ENCODE measurements at places on chromosomes 4 and X.

DNA sequence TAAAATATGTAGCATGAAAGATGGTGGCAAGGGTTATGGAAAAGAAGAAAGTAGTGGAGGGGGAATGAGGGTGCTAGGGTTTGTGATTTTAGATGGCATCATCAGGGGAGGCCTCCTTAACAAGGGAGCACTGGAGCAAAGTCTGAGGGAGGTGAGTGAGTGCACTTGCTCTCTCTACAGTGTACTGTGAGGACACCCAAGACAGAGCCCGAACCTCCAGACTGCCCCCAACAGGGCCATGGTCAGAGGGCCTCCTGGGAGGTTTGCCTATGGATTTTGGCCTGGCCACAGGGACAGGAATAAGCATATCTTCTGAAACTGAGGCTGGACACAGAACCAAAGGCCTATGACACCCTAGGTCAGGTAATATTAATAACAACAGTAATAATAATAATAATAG lies 21.4 kb upstream of the PJA1 start:
- peak; percentile 69 for DNase-seq

DNA sequence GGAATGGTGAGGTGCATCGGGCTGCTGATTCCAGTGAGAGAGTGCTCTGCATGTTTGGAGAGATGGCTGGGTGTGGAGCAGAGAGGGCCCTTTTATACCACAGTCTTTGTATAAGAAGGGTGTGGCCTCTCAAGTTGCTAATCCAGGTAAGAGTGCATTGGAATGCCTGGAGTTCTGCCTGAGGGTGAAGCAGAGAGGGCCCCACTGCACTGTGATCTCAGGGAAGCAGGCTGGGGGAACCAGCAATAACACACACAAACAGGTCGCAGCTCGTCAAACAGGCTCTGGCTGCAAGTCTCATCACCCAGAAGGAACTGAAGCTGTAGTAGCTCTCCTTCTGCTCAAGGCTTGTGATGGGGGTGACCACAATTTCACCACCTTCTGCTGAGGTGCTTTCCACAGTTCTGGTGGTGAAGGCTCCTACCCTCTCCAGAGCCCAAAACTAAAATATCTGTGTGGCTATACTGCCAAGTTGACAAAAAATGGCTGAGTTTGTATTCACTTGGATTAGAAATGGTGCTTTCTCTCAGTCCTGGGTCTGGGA lies 687.4 kb upstream of the HS3ST1 start:
- DNase-seq = no peak

- no peak for DNase-seq
Measured at GRCh38 chrX:11609109-11609508, 56.6 kb downstream of the ARHGAP6 start.

GRCh38 chr4:8911316-8912088 lies 39.9 kb upstream of the HMX1 start:
- peak; percentile 82 for DNase-seq

- no peak for DNase-seq
Measured at GRCh38 chr4:41692717-41693345, 55.7 kb downstream of the PHOX2B start.

DNA sequence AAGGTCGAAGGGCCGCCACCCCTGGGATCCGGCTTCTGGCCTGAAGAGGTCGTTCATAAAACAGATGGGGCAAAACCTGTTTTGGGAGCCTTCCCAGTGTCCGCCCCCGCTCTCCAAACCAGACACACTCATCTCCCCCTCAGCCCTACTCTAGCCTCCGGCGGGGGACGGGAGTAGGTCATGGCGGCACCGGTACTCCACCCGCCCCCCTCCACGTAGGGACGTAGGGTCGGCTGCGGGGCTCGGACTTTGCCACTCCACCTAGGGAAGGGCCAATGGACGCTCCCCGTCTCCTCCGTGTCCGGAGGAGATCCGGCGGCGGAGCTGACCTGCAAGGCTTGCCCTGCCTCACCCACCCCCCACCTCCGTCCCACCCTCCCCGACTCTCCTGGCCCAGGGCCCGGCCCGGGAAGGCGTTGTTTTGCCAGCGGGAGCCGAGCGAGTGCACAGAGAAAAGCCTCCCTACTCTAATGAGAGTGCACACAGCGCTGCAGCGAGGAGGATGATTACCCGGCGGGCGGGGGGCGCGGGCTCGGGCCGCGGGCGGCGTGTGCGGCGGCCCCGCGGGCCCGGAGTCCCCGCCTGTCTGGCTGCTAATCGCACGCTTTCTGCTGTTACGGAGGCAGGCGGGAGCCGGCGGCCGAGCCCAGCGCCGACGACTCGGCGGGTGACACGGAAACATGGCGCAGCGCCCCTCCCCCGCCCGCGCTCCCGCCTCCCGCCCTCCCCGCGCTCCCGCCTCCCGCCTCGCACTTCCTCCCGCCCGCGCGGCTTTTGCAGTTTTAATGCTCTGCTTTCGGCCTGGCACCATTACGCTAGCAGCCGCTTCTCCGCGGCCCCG lies 8.3 kb upstream of the BCOR start:
- DNase-seq = no peak

- DNase-seq = no peak
Measured at GRCh38 chr4:124065422-124065821, 647.1 kb downstream of the ANKRD50 start.

GRCh38 chrX:4572691-4573090 lies 859.2 kb upstream of the PRKX start:
- no peak for DNase-seq

DNA sequence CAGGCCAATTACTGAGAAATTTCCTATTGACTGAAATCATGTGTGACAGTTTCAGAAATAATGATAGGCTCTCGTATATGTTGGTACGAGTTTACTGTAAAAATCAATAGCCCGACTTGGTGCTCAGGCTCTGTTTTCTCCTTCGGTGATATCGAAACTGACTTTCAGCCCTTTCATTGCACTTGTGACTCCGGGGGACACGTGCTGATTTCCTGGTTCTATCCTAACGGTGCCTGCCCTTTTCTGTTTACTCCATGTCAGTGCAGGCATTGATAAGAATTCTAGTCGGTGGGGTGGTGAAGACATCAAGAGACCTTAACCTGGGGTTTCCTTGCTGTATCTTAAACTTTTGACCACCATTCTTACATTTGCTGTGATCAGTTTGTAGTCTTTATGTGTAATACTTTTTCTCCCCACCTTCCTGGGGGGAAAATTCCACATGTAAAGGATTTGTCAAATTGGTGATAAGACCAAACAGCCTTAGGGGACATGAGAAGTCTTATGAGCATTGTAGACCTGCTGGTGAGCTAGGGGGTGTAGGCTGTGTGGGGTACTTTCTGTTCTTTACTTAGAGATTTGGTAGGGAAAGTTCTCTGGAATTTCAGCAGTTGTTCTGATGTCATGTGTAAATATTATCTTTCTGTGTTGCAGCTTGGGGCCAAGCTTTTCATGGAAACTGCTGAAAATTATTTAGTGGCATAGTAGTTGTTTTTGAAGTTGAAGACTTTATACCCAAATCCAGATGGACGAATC lies 52.7 kb downstream of the TMEM131L start:
- DNase-seq = no peak

- DNase-seq = no peak
Measured at GRCh38 chr4:96293806-96294205, 453.9 kb downstream of the PDHA2 start.

- DNase-seq = peak; percentile 99
Measured at GRCh38 chr4:151099229-151099975, at the start of gene RPS3A. Gene RPS3A (plus strand): TSS chr4:151099628. CDS start chr4:151099653, 25 bp downstream.

- DNase-seq = no peak
Measured at GRCh38 chr4:154029171-154029570, 240.3 kb upstream of the SFRP2 start.

DNA sequence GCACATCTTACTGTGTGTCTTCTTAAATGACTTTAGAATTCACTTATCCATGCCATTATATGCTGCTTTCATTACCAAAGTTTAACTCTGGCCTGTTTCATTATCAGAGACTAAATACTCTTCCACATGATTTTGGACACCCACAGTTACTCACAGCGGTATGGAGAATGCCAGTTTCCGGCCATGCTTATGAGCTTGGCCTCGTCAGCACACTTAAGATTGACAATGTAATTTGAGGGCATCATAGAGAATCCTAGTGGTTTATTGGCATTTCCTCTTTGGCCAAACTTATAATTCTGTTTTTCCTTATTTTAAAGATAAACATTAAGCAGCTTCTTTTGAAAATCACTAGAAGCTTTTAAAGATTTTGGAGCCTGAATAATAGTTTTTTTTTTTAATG lies 104.5 kb downstream of the IRF2 start:
- no peak for DNase-seq

DNA sequence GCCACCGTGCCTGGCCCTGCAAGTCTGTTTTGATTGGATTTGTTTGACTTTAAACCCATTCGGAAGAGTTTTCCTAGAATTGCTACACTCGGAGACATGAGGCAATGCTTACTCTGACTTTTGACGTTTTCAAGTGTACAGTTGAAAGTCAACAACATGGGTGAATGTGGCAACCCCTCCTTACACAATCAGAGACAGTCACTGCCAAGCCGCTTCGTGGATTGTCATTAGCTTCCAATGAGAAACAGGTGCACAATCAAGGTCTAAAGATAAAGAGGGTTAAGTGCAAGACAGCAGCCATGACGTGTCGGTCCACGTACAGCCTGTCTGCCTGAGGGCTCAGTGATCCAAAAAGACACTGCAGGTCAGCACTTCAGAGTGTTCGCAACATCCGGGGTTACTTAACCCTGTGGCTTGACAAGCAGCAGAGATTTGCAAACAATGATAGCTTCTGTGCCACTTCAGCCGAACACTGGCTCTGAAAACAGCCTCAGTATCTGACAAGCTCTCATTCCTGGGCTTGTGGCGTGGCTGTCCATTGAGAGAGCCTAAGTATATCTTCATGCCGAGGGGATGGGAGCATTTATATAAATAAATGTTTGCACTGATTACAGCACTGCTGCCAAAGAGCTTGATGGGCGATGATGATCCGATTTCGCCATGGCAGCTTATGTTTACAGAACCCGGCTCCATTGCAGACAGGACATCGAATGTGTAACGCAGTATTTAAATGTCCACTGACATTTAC lies 180.0 kb downstream of the DHRSX start:
- DNase-seq = no peak

DNA sequence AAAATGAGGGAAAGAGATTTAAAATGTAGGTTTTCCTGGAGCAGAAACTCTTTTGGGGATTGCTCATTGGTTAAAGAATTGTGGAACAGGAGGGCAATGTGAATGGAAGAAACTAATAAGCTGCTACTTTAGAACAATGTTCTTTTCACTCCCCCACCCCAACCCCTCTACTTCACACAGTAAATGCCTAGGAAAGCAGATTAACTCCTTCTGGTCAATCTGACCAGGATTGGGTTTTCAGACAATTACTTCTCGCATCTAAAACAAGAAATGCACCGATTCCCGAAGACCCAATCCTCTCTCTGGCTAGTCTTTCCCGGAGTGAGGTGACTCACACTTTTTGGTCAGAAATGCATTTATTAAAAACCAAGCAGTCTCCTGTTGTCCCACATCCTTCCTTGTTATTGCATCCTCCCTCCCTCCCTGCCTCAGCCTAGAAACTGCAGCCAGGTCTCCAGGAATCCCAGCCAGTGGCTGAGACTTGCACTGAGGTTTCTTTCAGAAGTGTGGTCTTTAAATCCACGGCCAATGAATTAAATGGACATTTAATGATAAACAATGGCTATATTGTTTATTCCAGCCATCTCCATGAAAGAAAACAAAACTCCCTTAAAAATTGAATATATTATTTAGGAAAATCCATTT lies 21.4 kb downstream of the MFAP3L start:
- DNase-seq = no peak

DNA sequence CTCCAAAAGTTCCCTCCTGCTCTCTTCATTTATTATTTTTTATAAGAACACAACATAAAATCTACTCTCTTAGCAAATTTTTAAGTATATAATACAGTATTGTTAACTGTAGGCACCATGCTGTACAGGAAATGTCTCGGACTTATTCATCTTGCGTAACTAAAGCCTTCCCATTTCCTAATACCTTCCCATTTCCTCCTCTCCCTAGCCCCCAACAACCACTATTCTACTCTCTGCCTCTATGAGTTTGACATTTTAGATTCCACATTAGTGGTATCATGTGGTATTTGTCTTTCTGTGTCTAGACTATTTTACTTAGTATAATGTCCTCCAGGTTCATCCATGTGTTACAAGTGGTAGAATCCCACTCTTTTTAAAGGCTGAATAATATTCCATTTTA lies 15.8 kb upstream of the SYTL4 start:
- DNase-seq = no peak

DNA sequence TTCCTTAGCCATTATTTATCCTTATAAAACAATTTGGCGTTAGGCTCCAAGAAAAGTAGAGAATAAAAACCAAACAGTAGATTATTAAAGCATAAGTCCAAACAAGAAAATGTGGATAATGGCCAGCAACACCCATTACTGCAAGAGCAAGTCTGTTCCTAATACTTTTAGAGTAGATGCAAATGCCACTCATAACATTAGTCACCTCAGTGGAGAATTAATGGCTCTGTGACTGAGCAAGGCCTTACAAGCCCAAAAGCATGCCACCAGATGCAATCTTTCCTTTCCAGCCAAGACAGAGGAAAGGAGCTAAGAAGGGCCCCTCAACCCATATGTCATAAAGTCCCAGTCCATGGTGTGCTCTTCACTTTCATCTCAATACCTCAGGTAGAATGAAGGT lies 373.8 kb downstream of the OPHN1 start:
- no peak for DNase-seq

DNA sequence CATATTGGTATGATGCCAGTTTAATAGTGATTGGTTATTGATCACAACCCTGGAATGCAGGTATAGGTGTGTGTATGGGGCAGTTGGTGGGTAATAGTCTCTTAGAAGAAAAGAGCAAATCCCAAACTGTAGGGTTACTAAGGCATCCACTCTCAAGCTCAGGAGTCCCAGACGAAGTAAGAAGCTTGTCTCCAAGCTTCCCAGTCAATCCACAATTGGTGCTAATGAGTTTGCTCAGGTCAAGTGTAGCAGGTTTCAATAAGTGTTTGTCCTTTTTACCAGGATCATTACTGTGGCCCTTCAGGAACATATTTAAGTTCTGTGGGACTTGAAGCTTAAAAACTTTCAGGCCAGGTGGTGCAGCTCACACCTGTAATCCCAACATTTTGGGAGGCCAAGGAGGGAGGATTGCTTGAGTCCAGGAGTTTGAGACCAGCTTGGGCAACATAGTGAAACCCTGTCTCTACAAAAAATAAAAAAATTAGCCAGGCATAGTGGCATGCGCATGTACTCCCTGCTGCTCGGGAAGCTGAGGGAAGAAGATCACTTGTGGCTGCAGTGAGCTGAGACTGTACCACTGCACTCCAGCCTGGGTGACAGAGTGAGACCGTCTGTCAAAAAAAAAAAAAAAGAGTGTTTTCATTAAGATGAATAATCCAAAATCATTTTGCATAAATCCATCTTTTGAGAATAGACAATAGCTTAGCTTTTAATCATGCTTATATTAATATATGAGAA lies 166.8 kb downstream of the UNC5C start:
- DNase-seq = no peak

DNA sequence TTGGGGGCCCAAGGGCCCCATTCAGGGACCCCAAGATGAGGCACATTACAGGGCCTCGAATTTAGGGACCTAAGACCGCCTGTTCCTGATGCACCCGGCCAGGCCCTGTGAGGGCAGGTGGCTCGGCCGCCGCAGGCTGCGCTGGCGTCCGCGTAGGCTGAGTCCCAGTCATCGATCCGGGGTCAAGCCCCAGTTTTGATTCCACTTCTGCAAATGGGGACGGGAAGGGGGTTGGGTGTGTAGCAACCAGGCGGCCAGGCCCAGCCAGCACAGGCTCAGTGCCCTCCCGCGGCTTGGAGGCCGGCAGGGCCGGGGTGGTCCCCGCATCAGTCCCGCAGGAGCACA lies 327 bp downstream of the PNPLA4 start:
- DNase-seq = no peak
